Smooth muscle cell of the pulmonary artery (primary cell): ENCODE measurements at places on chromosomes 6 and 20. TPM values are rescaled to one million over a fixed set of nuclear protein-coding genes. Genes with fewer than 3 reads are reported as not detected.

Gene TSHZ2
- total RNA-seq: 0.26 and 3.1 TPM in 2 replicates

Gene SSTR4
- total RNA-seq: 0.07 TPM in 1 of 2 replicates, not detected in the other

Gene TP53INP2
- 6.2 and 7.6 TPM in 2 replicates for total RNA-seq

Gene ELOVL4
- 5.4 and 7.0 TPM in 2 replicates for total RNA-seq

Gene MKKS
- 10.7 and 13.7 TPM in 2 replicates for total RNA-seq

Gene EEF1A2
- total RNA-seq: 2.3 and 3.5 TPM in 2 replicates

Gene IL20RA
- 0.07 and 0.20 TPM in 2 replicates for total RNA-seq

Gene STK38
- 23.7 and 25.7 TPM in 2 replicates for total RNA-seq
